ENCODE measurements at places on chromosomes 5 and 9.

GRCh38 chr5:3281366-3281765, 314.3 kb upstream of the IRX1 start:
- no peak for DNase-seq

- no peak for DNase-seq
Observed at GRCh38 chr9:134288746-134289145, 37.5 kb upstream of the RXRA start.

DNA sequence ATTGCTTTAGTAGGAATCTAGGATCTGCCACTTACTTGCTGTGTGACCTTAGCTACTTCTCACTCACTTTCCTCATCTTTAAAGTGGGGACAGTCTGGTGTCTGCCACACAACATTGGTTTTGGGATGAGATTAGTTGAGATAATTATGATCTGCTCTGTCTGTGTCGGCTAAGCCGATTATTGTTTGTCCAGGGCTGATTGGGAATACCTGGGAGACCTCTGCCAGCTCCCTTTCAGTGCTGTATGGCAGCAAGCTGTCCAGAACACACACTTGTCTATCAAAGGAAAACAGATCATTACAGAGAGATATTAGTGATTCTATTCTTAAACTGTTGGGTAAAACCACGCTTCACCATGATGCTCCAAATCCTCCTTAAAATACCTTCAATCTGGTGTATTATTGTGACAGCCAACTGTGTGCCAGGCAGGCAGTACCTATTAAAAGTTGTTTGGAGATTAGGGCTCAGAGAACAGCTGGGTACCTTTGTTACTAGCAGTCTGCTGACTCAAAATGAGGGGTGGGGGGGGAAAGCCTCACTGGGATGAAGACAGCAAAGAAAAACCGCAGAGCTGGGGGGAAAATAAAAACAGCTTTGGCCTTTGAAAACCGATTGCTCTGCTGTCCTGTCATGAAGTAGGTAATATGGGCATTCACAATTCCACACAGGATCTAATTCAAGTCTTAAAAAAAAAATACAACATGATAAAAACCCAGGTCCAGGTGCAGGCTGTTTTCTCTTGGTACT, 458.4 kb upstream of the C9orf72 start:
- DNase-seq = no peak

DNA sequence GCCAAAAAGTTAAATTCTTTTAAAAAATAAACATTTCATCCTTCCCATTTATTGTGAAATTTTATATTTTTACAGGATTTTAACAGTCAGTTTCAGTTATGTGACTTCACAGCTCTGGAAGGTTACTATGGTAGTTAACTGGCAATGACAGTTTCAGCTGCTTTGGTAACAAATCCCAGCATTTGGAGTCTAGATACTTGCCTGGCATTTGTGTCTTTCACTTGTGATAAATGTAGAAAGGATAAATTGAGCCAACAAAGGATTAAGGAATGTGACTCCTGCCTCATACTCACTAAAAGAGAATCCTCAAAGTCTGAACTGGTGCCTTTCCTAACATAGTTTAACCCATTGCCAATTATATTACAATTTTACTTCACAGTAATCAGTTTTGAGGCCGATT, 315.5 kb downstream of the FER start:
- no peak for DNase-seq

GRCh38 chr5:6365142-6365976, 13.0 kb downstream of the MED10 start:
- DNase-seq = no peak

GRCh38 chr9:130945173-130945572, 6.1 kb upstream of the FIBCD1 start:
- DNase-seq = no peak

DNA sequence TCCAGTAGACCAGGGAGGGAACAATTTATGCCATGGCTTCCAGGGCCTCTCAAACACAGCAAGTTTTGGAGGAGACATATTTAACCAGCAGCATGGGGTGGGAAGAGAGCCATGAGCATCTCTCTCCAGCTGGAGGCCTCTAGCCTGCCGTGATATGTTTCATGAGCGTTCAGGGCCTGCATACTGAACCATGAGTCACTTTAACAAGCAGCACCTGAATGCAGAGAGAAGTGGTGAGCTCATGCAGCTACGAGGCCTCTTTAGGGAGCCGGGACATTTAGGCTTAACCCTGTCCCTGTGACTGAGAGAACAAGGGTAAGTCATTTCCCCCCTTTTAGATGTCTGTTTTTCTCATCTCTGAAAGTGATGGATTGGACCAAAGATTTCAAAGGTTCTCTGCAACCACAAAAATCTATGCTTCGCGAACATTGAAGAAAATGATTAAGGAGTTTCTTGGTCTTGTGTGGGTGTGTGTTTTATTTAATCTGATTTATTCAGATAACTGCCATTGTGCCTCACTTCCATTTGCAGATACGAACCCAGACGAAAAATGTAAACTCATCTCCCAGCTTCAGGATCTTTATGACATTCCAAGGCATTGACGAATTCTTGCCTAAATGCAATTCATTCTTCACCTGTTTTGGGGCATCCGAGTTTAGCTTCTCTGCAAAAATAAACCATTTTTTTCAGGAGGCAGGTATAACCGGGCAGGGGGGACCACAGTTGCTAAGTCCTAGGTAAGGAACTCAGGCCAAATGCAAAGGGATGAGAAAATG, 157.0 kb downstream of the GABBR2 start:
- no peak for DNase-seq

- no peak for DNase-seq
Observed at GRCh38 chr9:6545017-6545691, 100.4 kb downstream of the GLDC start.

- no peak for DNase-seq
Observed at GRCh38 chr5:18607570-18607969, 973.3 kb downstream of the TAF11L14 start.

GRCh38 chr5:8788246-8788645, 757.6 kb downstream of the SEMA5A start:
- DNase-seq = no peak

DNA sequence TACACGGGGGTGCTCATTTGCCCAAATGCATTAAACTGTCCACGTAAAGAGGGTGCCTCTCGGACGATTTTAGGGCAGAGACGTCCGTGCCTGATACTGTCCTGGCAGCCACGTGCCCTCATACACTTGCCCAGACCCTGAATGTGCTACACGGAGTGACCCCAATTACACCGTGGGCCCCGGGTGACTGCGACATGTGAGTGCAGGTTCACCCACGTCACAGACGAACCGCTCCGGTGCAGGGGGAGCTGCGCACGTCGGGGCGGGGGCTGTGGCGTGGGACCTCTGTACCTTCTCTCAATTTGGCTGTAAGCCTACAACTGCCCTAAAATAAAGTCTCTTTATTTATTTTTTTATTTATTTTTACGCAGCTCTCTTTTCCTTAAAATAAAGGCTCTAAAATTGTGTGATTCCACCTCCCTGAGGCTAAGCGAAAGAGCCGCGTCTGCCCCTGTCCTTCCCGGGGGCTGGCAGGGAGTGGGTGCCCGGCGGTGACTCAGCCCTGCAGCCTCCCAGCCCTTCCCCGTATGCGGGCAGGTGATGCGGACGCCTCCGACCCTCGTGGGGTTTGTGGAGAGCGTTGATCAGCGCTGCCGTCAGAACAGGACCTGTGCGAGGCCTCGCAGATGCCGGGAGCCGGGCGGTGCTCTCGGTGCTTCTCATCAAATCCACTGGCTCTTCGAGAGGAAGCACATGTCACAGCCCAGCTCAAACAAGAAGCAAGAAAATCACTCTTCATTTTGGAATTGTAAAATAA, 9.2 kb upstream of the EGFL7 start:
- no peak for DNase-seq

- no peak for DNase-seq
Observed at GRCh38 chr9:79575547-79575946, 3.8 kb downstream of the TLE4 start.

DNA sequence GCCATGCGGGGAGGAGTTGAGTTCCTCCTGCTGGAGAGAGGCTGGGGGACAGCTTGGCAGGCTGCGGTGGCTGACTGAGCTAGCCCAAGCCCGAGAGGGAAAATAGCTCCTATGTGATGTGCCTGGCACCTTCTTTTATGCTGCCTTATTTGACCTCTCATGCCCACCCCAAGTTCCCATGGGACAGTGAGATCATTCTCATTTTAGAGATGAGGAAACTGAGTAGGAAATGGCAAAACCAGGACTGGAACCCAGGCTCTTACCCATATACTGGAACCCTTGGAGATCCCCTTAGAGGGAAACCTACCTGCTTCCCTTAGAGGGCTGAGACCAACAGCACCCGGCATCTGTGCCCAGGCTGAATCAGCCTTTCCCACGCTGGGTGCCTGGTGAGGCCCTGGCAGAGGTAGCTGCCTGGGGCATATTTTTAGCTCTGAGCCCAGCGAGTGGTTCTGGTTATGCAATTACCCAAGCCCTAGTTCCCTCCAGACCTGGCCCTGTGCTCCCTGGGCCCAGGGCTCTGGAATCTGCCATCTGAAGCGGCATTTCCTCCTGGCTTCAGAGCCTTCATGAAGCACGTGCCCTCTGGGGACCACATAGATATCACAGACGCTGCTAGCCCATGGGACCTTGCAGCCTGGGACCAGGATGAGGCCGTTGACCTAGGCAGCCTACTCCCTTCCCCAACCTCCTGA, 23.6 kb downstream of the COL27A1 start:
- no peak for DNase-seq

GRCh38 chr9:22508790-22509189, 62.2 kb downstream of the DMRTA1 start:
- DNase-seq = no peak

GRCh38 chr5:170630226-170630625, 126.4 kb downstream of the KCNIP1 start:
- DNase-seq = no peak

GRCh38 chr5:10572451-10572850, 8.6 kb downstream of the ANKRD33B start:
- DNase-seq = no peak

GRCh38 chr9:112856843-112857242, 33.8 kb downstream of the SLC46A2 start:
- DNase-seq = no peak

GRCh38 chr5:3456121-3456681, 139.4 kb upstream of the IRX1 start:
- DNase-seq = no peak

DNA sequence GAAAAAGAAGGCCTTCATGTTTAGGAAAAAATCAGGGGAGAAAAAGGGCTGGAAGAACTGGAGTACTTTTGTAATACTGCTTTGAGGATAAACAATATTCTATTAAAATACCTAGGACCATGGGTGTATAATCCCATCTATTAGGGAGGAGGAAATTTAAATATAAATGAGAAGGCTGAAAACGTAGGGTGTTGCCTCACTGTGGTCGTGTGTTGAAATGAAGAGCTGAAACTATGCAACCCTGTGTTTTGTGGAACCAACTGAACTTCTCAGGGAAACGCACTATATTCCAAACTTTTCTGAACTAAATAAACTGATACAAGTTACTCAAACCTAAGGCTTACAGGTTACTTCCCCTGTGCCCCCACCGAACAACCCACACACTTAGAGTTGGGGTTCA, 4.5 kb upstream of the CNTLN start:
- no peak for DNase-seq

GRCh38 chr5:82277987-82278710, at the start of gene RPS23:
Gene RPS23 (minus strand): TSS chr5:82278354. CDS start chr5:82278323, 31 bp downstream.
- peak; percentile 80 for DNase-seq

Measured in stimulated activated CD8-positive, alpha-beta memory T cell treated with anti-CD3 and anti-CD28 coated beads, Interleukin-4, amount 100 ng/mL, for 24 hours (primary cell).